Hematopoietic multipotent progenitor cell treated with erythropoietin and hydrocortisone succinate and interleukin-3 and kit ligand, for 15 days (in vitro differentiated cells): ENCODE measurements at places on chromosomes 5 and 9.

- DNase-seq: no peak
These were observed 201.7 kb upstream of the ZNF618 start for GRCh38 chr9:113674436-113674835.

- DNase-seq: no peak
These were observed 726.1 kb upstream of the WWC1 start for GRCh38 chr5:167565189-167565954.

- DNase-seq: no peak
These were observed 50.4 kb upstream of the CDKN2AIPNL start for GRCh38 chr5:134462047-134462575.

DNA sequence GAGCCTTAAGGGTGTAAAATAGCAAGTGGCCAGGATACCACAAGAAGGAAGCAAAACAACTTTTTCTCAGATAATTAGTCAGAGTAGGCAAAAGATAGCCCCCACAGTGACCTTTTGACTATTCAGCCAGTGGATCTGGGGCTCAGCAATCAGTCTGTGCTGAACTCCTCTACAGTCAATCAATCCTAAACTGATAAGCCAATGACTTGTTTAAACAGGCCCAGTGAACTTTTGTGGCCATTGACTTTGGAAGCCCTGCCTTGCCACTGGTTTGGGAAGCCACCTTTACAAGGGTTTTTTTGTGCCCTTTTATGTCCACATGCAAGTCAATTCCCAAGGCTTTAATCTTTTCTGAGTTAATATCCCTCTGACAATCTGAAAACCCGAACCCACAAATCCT is 1565.0 kb upstream of the WWC1 start:
- no peak for DNase-seq

GRCh38 chr5:105163547-105163946 is 1601.0 kb upstream of the NUDT12 start:
- DNase-seq: no peak

GRCh38 chr9:136944519-136945332 is at the start of the genes C8G and FBXW5:
TSS of gene C8G (plus strand) at chr9:136945243. CDS start at chr9:136945321, 78 bp downstream.
TSS of gene FBXW5 (minus strand) at chr9:136944738. CDS start at chr9:136944083, 655 bp downstream.
- peak; percentile 97 for DNase-seq

GRCh38 chr5:168151041-168151440 is 140.4 kb upstream of the WWC1 start:
- DNase-seq: no peak

- no peak for DNase-seq
These were observed 12.5 kb upstream of the NREP start for GRCh38 chr5:111769541-111769940.

DNA sequence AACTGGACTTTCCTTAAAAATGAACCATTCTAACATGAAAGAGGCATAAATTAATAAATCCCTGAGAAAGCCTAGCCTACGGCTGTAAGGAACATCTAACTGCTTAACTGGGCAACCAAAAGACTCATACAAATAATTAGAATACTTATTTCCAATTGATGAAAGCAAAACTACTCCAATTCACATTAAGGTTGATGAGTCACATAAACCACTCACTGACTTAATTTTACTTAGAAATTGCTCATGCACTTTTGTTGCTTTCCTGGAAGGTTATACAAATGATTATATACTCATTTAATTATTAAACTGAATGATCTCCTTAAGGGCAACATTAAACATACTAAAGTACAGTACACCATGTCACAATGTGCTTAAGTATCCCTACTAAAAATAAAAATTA is 101.9 kb downstream of the NFIB start:
- DNase-seq: no peak

GRCh38 chr5:159601216-159601615 is 270.9 kb upstream of the IL12B start:
- DNase-seq: peak; percentile 76

- DNase-seq: no peak
These were observed 122.9 kb upstream of the ADAMTSL1 start for GRCh38 chr9:18350995-18351595.

DNA sequence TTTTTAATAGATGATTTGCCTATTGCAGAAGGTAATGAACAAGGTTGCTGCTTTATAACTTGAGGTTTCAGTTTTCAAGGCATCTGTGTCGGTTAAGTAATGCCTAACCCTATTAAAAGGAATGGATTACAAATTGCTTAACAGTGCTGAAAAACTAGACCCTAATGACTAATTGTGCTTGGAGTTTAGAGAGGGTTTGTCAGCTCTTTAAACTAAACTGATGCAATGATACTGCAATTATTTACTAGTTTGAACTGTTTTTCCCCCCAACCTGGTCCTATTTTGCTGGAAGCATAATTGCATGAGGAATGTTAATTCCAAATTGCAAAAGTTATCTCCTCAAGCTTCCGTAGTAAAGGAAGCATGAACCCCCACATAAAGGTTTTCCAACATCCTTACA is 39.3 kb upstream of the TLX3 start:
- DNase-seq: no peak

GRCh38 chr9:78438780-78439179 is 141.9 kb downstream of the PSAT1 start:
- no peak for DNase-seq

DNA sequence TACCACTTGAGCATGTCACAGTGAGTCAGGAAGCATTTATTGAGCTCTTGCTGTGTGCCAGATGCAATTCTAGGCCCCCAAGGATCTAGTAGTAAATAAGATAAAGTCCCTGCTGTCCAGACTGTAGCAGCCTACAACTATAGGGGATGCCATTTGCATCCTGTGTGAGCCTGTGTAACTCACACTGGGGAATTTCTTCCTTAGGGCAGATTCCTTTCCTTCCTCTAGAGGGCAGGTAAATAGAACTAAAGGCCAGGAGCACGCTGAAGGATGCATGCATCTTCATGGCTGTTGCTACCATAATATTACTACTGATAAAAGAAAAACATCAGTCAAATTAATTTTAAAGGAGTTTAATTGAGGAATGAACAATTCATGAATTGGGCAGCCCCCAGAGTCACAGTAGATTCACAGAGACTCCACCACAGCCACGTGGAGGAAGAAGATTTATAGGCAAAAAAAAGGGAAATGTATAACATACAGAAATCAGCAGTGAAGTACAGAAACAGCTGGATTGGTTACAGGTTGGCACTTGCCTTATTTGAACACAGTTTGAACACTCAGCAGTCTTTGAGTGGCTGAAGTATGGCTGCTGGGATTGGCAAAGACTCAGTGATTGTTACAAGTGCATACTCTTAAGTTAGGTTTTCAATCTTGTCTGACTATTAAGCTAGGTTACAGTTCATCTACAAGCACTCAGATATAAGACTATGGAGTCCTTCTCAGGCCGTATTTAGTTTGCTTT is 98.9 kb downstream of the ACTL7B start:
- no peak for DNase-seq

- DNase-seq: no peak
These were observed 163.1 kb downstream of the PAX5 start for GRCh38 chr9:36870960-36871359.

- no peak for DNase-seq
These were observed 76.9 kb downstream of the RGS3 start for GRCh38 chr9:113540466-113540865.

DNA sequence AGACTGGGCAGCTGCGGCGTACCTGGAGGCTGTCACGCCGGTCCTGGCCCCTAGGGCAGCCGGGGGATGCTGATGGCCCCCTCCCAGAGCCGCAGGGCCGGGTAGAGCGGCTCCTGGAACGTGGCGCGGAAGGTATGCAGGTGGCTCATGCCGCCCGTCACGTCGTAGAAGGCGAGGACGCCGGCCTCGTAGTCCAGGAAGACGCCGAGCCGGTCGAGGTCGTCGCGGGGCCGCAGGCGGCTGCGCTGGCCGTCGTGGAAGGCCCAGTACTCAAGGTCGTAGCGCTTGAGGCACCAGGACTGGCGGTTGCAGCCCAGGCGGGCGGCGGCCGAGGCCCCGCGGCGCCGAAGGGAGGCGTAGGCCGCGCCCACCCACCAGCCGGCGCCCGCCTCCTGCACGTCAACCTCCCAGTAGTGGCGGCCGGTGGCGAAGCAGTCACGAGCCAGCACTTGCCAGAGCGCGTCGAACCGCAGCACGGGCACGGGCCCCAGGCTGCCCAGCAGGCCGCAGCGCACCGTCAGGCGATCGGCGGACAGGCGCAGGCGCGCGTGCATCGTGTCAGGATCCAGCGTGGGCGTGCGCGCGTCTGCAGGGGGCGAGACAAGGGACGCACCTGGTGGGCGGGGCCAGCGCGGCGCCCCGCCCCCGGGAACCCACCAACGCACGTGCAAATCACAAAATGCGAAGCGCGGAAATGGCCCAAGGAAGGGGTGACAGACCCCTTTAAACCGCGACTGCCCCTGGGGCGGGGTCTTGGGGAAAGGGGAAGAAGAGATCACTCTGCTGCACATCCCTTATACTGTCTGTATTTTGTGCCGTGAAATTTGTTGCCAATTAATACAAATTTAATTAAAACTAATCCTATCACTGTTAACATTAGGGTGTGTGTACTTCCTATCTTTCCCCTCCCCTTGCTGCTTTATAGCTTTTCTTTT is 31.2 kb downstream of the NANS start:
- no peak for DNase-seq

DNA sequence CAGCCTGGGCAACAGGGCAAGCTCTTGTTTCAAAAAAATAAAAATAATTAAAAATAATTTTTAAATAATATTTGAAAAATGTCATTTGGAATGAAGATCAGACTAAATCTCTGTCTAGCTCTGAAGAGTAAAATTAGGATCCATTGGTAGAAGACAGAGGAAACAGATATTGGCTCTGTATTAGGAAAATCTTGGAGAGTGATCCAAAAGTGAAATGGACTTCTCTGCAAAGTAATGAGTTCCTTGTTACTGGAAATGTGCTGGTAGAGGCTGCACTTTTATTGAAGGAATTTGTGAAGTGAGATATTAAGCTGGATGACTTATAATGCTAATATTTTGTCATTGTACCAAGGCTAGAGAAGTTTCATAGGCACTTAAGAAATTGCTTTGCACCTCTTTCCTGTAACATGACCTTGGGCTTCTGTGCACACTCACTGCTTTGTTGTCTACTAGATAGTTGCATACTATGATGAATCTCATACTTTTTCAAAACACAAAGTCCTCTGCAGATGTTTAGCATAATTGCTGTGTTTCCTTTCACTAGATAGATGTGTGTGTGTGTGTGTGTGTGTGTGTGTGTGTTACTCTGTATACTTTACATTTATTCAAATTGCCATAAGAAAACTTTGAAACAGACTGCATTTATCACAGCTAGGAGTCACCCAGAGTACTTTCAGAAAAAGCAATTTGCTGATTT is 13.1 kb downstream of the THBS4 start:
- no peak for DNase-seq

- DNase-seq: no peak
These were observed 472.3 kb downstream of the HINT1 start for GRCh38 chr5:130692770-130693169.
